Hippocampal formation (tissue), 2 donors: ENCODE measurements at places on chromosomes 16 and 17.
A peak's percentile ranks its signal among the peaks of the same experiment; 100 is the strongest.

DNA sequence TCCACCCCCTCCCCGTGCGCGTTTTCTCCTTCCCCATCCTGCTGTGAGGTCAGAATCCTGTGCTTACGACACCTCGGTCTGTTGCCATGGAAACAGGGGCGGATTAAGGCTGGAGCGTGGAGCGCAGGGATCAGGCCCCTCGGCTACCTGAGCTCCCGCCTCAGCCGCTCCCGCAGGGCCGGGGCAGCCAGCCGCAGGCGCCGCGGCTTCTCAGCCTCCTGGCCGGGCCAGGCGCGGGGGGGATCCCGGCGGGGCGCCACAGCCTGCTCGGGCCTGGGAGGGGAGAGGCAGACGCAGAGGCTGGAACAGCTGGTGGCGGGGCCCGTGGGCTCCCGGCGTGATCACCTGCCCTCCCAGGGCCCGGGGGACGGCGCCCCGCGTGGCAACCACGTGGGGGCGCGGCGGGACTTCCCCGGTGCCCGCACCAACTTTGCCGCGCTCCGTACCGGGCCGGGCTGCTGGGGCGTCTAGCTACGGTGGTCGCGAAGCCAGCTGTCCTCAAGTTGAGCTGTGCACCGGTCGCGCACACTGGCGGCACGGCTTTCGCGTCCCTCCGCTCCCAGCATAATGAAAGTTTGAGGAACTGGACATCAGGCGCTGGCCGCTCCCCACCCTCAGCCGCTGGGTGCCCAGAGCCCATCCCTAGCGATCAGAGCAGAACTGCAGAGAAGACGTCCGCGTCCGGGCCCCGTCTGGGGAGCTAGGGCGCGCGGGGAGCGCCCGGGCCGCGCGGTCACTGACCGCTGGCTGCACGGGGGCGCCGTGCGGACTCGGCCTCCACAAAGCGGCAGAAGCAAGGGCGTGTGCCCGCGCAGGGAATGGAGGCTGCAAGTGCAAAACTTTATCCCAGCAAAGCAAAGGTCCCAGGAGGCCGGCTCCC, 1.2 kb downstream of the RTN4RL1 start:
- no peak for DNase-seq

DNA sequence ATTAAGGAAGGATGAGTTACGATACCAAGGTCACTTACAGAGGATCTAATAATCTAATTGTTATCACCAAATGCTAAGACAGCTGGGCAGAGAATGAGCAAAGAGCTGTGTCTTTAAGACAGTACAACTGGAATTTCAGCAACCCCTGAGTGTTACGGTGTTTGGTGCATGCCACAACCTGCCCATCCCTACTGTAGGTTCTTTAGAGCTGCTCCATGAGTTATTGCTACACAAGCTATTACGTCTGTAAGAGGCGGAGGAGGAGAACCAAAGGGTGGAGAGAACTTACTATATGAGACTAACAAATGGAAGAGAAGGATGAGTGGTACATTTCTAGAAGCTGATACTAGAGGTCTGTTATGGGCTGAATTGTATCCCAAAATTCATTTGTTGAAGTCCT, 14.2 kb upstream of the C17orf78 start:
- no peak for DNase-seq

- DNase-seq: no peak
These were observed 175.6 kb upstream of the IRX3 start for GRCh38 chr16:54462151-54462651.

GRCh38 chr17:30997842-30998241, 27.0 kb downstream of the RNF135 start:
- no peak for DNase-seq

- no peak for DNase-seq
These were observed 45.2 kb upstream of the GSE1 start for GRCh38 chr16:85567935-85568334.

DNA sequence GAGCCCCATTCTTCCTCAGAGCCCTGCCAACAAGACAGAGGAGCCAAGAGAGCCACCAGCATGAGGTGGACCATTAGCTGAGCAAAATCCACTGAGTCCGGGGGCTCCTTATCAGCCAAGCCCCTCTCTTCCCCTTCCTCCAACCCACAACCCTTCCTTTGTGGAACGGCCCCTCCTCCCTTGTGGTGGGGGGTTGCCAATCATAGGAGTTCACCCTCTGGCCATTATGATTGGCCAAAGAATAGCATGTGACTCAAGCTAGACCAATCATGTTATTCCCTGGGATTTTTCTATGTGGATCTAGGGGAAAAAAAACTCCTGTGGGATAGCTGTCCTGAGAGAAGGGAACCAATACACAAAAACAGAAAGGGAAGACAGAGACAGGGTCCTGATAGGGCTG, 120.5 kb downstream of the C16orf95 start:
- DNase-seq: no peak

- no peak for DNase-seq
These were observed 10.7 kb downstream of the CRHR1 start for GRCh38 chr17:45794840-45795239.

GRCh38 chr16:65015599-65015998, 106.3 kb downstream of the CDH11 start:
- no peak for DNase-seq

- no peak for DNase-seq
These were observed 30.5 kb downstream of the TMEM11 start for GRCh38 chr17:21183468-21183867.

- DNase-seq: no peak
These were observed 30.1 kb downstream of the LCMT1 start for GRCh38 chr16:25141648-25142047.

DNA sequence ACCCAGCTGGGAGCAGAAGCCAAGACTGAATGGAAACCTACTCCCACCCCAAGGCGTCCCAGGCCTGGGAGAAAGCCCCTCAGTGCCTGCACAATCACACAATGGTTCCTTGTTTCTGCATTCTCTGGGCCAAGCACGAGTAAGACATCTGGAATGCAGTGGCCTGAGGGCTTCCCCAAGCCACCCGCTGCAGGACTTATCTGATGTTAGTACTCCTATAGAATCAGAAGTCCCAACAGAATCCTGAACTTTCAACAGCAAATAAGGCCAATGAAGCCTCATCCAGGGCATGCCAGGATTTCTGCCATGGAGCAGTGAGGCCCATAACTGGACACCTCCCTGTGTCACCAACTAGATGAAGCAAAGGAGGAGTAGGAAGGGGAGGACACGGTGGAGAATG, 28.6 kb downstream of the MYO18A start:
- DNase-seq: peak; percentile 30

DNA sequence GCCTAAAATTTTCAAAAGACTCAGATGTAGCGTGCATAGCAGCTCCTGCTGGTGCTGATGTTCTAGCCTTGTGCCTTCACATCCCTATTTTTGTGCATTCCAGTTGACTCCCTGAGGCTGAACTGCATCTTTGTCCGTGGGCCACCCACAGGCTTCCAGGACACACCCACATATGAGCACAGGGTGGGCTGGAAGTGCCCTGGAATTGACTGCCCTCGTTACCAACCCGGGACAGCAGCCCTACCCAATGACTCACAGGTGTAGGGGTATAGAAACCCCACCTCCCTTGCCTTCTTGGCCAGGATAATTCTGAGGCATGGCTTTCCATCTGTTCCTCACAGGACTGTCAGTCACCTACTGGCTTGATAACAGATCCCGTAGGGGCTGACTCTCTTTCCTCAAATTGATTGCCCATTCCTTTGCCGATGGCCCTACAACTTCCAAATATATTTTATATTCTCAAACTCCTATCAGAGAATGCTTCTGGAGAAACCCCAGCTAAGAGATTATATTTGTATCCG, 65.9 kb upstream of the CDH13 start:
- no peak for DNase-seq

- DNase-seq: no peak
These were observed 2.4 kb downstream of the RAD51C start for GRCh38 chr17:58694826-58695225.

GRCh38 chr16:81491541-81492188, 47.1 kb downstream of the CMIP start:
- no peak for DNase-seq

DNA sequence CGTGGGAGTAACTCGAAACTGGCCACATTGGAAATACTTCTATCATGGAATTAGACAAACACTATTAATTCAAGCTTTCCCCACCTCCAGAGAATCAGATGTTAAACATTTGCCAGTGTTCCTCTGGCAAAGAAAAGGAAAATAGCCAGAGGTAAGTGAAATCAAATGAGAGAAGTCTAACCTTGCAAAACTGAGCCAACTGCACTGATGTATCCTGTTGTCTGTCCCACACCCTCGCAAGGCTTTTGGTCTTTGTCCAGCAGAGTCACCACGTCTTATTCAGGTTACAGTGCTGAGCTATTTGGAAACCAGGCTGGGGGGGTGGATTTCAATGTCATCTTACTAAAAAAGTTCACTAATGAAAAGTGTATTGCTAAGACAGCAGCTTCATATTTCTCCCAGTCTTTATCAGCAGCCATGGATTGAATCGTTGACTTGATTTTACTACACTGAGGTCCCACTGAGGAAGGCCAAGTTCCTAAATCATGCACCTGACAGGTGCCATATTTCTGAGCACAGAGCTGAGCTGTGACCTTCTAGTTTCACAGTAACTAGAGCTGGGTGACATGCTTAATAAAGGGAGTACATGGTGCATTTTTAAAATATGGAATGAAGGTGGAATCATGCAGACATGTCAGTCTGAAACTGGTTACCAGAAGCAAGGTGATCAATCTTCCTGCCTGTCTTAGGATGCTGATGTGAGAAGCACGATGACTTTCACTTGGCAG, 85.2 kb upstream of the HSBP1 start:
- DNase-seq: no peak

GRCh38 chr17:71444078-71444477, 676.7 kb upstream of the SOX9 start:
- DNase-seq: no peak

- DNase-seq: no peak
These were observed 31.8 kb upstream of the AXIN2 start for GRCh38 chr17:65593092-65593854.

GRCh38 chr17:13939222-13939621, 130.1 kb upstream of the COX10 start:
- DNase-seq: no peak

DNA sequence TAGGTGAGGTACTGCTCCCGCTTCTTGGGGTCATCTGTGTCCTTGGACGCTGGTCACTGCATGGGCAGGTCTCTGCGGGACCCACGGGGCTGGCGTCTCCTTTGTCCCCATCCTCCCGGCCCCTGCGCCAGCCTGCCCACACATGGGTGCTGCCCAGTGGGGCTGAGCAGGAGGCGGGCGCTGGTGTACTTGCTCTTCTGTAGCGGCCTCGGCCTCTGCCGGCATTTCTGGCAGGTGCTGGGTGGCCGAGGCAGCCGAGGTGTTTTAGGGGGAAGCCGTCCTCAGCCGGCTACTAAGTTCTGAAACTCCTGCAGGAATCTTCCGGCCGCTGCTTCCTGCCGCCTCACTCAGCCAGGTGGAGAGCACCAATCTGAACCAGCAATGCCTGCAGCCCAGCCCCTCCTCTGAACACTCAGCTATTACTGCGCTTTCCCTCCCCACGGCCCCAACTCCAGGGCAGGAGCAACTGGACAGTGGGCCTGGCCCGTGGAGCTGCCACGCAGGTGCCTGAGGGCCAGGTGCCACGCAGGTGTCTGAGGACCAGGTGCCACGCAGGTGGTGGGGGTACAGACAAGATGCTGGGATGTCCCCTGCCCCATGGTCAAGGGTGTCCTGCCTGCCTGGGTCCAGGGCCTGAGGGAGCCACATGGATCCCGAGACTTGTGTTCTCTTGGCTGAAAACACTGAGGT, 10.0 kb downstream of the DECR2 start:
- no peak for DNase-seq

GRCh38 chr17:4177806-4178205, 34.8 kb downstream of the CYB5D2 start:
- DNase-seq: no peak

DNA sequence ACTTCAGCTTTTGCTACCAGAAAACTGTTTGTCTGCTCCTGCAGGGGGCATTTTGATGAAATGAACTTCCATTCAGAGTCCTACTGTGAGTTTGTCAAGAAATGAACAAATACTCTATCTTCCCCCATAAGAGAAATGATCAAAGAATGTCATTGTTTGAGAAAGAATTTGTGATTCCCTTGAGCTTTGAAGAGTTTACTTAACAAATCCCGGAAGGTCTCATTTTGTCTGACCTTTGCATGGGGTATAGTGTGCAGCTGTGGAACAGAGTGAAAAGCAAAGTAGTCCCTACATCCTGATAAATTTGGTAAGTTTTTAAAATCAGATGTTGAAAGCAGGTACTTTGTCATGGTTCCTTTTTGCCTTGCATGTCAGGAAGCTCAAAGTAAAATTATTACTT, 178.0 kb downstream of the ABCC12 start:
- no peak for DNase-seq

DNA sequence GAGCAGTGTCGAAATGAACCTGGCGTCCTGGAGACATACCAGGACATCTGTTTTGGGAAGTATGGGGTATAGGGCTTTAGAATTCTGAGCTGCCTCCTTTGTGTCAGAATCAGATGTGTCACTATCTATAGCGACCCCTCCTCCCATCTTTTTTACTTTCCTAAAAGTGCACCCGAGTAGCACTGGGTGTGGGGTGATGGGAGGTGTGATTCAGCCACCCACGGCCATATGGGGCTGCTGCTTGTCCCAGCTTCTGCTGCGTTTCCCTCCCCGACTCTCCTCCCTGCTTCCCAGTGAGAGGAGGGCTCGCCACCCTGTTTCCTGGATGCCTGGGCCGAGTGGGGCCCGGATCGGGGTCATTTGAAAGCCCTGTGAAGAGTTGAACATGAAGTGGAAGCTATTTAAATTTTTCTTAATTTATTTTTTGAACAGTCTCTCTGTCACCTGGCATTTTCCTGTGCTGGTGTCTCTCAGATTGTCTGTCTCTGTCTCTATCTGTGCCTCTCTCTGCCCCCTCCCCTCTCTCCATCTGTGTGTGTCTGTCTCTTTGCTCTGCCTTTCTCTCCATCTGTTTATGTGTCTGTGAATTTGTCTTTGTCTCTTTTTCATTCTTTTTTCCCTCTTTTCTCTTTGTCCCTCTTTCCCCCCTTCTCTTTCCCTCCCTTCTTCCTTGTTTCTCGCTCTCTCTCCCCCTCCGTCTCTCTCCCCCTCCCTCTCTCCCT, 638.8 kb upstream of the EEF2KMT start:
- no peak for DNase-seq

- no peak for DNase-seq
These were observed 2.5 kb upstream of the WDR45B start for GRCh38 chr17:82650723-82651122.

- no peak for DNase-seq
These were observed 74.7 kb downstream of the TBC1D16 start for GRCh38 chr17:79960788-79961522.

DNA sequence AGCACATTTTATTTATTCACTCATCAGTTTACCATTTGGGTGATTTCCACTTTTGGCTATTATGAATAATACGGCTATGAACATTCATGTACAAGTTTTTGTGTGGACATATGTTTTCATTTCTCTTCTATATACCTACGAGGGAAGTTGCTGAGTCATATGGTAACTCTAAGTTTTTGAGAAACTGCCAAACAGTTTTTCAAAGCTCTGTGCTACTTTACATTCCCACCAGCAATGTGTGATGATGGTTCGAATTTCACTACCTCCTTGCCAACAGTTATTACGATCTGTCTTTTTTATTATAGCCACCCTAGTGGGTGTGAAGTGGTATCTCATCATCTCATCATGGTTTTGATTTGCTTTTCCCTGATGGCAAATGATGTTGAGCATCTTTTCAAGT, 63.7 kb upstream of the MRTFB start:
- no peak for DNase-seq
